ENCODE measurements at places on chromosomes 12 and 14.

DNA sequence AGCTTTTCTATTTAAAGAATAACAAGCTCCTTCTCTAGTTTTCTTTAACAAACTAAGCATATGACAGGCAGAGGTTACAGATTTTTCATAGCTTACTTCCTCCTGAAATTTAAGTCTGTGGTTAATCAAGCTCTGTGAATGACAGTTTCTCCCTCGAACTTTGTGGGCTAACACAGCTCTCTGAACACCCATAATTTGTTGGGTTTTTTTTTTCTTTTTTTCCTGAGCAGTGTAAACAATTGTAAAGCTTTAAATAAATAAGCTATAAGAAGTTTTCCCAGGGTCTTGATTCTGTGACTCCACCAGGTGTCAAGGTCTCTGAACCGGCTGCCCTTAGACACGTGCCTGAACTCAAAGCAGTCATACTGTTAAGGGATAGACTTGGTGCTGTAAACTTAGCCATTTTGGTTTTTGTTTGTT lies 128.1 kb upstream of the AMIGO2 start:
- DNase-seq, result no peak

- peak; percentile 13 for DNase-seq
Measured at GRCh38 chr14:58119381-58119780, 32.6 kb downstream of the ARMH4 start.

- DNase-seq, result no peak
Measured at GRCh38 chr14:68124979-68125731, 305.6 kb downstream of the RAD51B start.

- no peak for DNase-seq
Measured at GRCh38 chr14:72917094-72917802, 9.0 kb upstream of the DCAF4 start.

DNA sequence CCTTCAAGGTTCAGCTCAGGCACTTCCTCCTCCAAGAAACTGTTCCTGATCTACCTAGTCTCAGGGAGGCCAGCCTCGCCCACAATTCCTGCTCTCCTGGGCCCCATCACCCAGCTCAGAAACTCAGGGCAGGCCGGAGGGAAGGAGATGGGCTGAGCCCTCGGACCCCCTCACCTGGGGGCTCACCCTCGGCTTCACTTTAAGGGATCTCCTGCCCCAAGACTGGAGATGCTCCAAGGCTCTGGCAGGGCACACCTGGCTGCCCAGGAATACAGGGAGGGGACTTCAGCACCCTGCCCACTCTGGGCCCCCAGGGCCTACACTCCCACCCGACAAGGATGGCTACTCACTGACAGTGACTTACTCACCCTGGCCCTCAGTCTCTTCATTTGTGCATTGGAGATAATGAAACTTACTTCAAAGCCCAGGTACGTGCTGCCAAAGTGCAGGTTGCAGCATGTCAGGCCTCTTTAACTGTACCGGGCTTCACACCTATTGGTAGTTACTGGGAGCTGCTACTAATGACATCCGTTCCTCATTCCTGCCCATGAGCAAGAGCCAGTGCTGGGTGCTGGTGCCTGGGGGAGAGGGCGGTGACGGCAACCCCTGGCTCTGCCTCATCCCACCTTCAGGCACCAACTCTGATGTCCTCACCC lies 21.0 kb upstream of the PPP1R13B start:
- no peak for DNase-seq

DNA sequence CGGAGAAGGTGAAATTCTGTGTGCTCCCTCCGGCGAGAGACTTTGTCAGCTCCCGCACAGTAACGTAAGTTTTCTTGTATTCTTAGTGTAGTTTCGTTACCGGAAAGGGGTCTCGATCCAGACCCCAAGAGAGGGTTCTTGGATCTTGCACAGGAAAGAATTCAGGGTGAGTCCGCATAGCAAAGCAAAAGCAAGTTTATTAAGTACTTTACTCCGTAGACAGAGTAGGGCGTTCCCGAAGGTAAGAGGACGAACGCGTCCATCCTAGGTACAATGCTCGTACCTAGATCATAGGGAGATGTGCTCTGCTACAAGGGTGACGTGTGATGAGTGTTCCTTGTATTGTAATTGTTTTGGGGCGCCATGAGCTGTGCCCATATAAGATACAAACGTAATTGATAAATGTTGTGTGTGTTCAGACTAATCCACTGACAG lies 293 bp downstream of the IFI27L1 start:
- no peak for DNase-seq

DNA sequence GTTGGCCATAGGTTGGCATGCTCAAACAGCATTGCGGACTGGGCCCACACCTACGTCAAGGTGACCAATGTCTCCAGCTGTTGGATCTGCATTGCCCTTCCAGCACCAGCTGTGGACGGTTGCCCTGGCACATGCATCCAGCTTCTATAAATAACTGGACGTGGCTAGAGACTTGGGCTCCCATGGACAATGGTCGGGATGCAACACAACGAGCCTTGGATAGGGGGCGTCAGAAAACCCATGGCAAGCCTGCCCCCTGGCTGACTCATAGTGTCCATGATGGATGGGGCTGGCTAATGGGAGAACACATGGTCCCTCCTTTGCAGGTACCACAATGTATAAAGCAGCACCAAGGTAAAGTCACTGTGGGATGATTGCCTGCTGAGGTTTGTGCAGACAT lies 331.6 kb upstream of the FAR2 start:
- DNase-seq, result no peak

DNA sequence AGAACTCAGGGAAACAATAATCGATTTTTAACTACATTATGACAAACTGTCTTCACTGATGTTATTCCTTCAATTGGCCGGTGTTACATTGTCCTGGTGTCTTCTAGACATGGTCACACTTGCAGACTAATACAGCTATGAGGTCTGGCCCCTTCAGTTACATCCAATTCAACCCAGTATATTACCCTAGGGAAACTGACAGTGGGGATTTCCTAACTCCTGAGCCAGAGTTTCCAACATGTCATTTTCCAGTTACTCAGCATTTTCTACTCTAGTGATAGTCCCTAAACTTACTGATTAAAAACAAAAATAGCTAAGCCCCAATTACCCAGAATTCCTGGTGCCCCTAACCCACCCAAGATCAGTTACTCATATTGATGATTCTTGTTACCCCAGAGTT lies 21.1 kb downstream of the IFNG start:
- no peak for DNase-seq

DNA sequence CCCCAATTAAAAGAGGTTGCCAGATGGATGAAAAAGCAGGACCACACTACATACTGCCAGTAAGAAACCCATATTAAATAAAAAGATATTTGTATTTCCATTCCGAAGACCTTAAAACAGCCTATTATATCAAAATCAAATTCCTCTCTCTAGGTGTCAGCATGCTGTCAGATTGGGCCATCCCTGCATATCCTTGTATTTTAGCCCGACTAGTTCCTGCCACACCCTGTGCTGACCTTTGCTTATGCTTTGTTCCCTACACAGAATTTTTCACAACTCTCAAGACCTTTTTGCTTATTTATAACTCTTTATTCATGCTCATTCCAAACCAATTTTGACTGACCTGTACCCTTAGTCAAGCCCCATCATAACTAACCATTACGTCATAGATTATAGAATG lies 12.8 kb downstream of the GSKIP start:
- no peak for DNase-seq

DNA sequence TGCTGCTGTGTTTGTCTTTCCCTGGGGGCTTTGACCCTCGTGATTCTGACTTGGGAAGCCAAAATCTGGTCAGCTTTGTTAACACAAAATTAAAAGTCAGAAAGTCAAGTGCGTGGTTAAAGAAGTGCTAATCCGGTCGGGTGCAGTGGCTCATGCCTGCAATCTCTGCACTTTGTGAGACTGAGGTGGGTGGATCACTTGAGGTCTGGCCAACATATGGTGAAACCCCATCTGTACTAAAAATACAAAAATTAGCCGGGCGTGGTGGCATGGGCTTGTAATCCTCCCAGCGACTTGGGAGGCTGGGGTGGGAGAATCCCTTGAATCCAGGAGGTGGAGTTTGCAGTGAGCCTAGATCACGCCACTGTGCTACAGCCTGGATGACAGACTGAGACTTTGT lies 844.6 kb downstream of the VRK1 start:
- DNase-seq, result no peak

- DNase-seq, result no peak
Measured at GRCh38 chr12:130879212-130879686, 7.4 kb downstream of the RAN start.

GRCh38 chr12:52606581-52607218 lies 5.4 kb upstream of the KRT72 start:
- no peak for DNase-seq

DNA sequence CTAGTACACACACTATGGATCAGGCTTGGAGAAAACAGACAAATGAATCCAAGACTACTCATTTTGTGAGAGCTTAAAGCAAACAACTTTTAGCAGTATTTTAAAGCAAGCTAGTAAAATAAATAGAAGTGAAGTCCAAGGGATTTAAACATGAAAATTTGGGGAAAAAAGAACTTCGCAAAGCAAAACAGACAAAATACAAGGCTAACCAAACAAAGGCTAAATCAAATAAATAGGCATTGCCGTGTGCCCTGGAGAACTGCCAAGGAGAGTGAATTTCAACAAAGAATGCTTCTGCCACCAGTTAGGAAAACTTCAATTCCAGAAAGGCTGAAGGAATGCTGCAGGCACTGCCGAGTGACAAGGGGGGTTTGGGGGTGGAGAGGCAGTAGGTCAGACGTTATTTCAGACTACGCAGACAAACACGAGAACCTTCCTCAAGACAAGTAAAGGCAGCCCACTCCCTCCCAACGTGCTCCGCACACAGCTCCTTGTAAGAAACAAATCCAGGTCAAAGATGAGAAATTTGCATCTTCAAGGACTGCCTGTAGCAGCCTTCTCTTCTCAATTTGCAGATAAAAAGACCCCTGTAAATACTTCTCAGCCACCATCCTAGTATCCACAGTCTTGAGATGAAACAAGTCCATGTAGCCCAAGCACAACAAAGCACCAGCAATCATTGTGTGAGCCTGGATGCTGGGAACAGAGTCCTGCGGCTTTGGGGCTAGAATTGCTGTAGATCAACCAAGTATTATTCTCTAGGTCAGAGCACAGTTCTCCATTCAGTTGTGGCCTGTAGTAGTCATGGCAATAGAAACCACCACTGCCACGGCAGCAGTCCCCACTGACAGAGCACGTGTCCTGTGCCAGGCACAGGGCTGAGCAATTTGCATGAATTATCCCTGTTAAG lies 43.3 kb downstream of the EFCAB11 start:
- no peak for DNase-seq

- no peak for DNase-seq
Measured at GRCh38 chr12:122880668-122881067, 15.3 kb downstream of the VPS37B start.

DNA sequence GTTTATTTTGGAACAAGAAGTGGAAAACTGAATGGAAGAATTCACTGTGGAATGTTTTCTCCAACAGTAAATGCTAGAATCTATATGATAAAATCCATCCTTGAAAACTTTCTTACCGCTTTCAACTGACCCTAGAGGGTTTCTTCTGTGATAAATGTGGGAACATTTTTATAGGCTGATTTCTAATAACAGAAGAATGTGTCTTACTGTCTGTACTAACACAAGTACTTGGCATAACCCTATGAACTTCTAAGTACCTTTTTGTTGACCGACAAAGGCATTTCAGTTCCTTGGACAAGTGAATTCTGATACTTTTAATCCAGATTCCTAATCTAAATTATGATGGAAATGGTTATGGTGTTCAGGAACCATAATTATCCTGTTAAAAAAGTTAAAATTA lies 1109.7 kb upstream of the FLRT2 start:
- DNase-seq, result no peak

GRCh38 chr12:26205941-26206340 lies 10.6 kb downstream of the SSPN start:
- no peak for DNase-seq

GRCh38 chr14:61812347-61813095 lies 50.3 kb downstream of the SNAPC1 start:
- DNase-seq, result no peak

- DNase-seq, result no peak
Measured at GRCh38 chr12:66061557-66062289, 68.8 kb downstream of the LLPH start.

- DNase-seq, result no peak
Measured at GRCh38 chr12:96327346-96327745, 72.9 kb downstream of the CDK17 start.

- no peak for DNase-seq
Measured at GRCh38 chr14:22039938-22040780, 366.5 kb upstream of the OR4E1 start.

- DNase-seq, result no peak
Measured at GRCh38 chr12:95099270-95099790, 25.9 kb upstream of the NR2C1 start.

- DNase-seq, result no peak
Measured at GRCh38 chr14:92953526-92953925, 30.6 kb downstream of the CHGA start.

DNA sequence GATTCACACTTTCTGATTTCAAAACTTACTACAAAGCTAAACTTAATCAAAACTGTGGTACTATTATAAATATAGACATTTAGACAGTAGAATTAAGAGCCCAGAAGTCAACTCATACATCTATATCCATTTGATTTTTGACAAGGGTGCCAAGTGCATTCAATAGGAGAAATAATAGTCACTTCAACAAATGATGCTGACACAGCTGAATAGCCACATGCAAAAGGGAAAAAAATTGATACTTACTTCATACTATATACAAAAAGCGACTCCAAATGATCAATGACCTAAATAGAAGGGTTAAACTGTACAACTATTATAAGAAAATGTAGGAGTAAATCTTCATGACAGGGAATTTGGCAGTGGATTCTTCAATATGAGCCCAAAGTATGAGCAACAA lies 40.7 kb upstream of the SYT10 start:
- DNase-seq, result no peak

- DNase-seq, result no peak
Measured at GRCh38 chr14:70653662-70654061, 11.9 kb downstream of the TTC9 start.

Measured in NCI-H1092 (cell line).